Adipose tissue (tissue), 3 donors: ENCODE measurements at places on chromosomes 3 and 15. TPM values are rescaled to one million over a fixed set of nuclear protein-coding genes. Genes with fewer than 3 reads are reported as not detected.

Gene CPA3
- 4.0 TPM for polyA plus RNA-seq

Gene SPINK8
- polyA plus RNA-seq, result not detected

Gene NEK10
- 0.07 TPM for polyA plus RNA-seq

Gene ACKR4
- polyA plus RNA-seq, result 0.60 TPM

Gene COL6A5
- not detected for polyA plus RNA-seq

Gene KIF23
- polyA plus RNA-seq, result 0.61 TPM

Gene ABI3BP
- 16.4 TPM for polyA plus RNA-seq

Gene LIPC
- polyA plus RNA-seq, result 0.56 TPM

Gene RBP2
- 0.37 TPM for polyA plus RNA-seq

Gene KIF7
- polyA plus RNA-seq, result 2.9 TPM

Gene AEN
- 15.9 TPM for polyA plus RNA-seq

Gene TPRG1
- 17.4 TPM for polyA plus RNA-seq

Gene USP3
- 12.0 TPM for polyA plus RNA-seq
